ENCODE measurements at places on chromosomes 6 and 20.

GRCh38 chr6:26196846-26197635 is 109.8 kb downstream of the HFE start:
- peak; percentile 75 for DNase-seq

- DNase-seq = no peak
These were observed 125.3 kb upstream of the SPACA1 start for GRCh38 chr6:87922196-87922946.

DNA sequence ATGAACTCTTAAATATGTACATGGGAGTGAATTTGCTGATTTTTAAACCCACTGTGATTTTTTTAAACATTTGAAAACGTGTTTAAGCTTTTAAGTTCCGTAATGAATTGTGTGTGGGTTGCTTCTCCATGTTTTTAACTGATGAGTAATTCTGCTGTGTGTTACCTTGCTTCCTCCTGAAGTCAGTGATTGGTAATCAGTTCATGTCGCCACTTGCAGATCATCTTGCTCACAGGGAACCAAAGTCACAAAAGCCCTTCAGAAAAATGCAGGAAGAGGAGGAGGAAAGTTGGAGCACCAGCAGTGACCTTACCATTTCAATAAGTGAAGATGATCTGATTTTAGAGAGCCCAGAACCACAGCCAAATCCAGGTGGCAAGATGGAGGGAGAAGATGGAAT is 36.7 kb downstream of the KIZ start:
- DNase-seq = no peak

GRCh38 chr6:54718541-54719023 is 128.0 kb upstream of the FAM83B start:
- DNase-seq = no peak

DNA sequence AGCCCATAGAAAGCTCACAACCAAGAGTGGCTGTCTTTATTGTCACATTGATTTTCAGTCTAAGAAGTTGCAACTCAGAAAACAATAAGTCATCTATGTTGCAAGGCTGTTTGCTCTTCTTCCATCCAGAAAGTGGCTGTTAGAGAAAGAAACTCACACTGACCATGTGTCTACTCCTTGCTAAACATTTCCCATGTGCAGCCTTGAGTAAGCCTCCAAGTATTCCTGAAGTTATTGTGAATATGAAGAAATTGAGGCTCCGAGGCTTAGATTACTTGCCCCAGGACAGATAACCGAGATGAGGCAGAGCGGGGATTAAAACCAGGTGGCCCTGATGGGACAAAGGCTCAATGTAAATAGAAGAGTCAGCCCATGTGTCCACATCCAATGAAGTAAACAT is 105.0 kb downstream of the SPTLC3 start:
- DNase-seq = no peak

DNA sequence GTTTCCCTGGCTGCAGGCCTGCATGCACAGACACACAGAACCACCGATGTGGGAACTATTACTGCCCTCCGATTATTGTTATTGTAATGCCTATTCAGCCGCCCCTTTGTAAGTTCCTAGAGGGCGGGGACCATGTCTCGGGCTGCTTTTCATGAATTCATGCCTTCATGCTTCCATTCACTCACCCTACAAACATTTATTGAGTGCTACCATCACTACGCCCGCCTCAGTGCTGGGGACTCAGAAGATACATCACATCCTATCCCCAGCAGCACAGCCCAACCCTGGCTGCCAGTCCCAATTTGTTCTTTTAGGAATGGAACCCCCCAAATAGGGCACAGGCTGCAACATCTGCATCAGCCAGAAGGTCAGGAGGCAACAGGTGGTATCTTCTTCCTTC is 75.9 kb downstream of the FOXA2 start:
- DNase-seq = no peak

GRCh38 chr6:10963113-10963512 is 76.3 kb downstream of the SYCP2L start:
- no peak for DNase-seq

- DNase-seq = no peak
These were observed 64.8 kb downstream of the GRIK2 start for GRCh38 chr6:101458336-101458735.

- DNase-seq = peak; percentile 74
These were observed 16.1 kb downstream of the GHRH start for GRCh38 chr20:37245216-37246150.

GRCh38 chr6:118768904-118769325 is 117.5 kb upstream of the CEP85L start:
- no peak for DNase-seq

DNA sequence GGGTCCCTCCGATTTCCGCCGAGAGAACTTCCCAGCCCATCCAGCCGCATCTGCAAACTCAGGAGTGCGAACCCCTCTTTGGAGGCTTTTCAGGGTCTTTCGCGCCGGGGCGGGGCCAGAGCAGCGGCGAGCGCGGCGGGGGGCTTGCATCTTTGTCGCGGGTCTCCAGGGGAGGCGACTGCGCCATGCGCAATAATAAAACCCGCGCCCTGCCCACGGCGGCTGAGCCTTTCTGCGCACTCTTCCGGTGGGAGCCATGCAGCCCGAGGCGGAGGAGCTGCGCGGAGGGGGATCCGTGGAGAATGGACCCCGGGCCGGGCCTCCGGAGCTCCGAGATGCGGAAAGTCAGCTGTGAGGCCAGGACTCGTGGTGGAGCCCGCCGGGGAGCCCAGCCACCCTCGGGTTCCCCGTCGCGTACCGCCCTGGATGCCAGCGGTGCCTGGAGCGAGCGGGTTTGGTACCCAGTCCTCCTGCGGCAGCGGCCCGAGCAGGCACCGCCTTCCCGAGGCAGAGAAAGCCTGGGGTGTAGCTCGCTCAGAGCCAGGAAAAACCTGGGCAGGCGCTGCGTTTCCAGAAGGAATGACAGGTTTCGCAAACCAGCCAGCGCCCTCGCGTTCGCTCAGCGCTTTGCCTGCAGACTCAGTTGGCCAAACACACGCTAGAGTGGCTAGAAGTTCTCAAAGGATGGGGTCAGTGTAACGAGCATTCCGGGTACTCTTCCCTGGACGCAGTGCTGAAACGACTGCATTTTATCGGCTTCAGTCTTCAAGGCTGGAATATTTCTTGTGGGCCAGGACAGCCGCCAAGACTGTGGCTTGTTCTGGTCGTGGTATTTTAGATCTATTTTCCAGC is 1.2 kb downstream of the AKAP12 start:
- peak; percentile 24 for DNase-seq

DNA sequence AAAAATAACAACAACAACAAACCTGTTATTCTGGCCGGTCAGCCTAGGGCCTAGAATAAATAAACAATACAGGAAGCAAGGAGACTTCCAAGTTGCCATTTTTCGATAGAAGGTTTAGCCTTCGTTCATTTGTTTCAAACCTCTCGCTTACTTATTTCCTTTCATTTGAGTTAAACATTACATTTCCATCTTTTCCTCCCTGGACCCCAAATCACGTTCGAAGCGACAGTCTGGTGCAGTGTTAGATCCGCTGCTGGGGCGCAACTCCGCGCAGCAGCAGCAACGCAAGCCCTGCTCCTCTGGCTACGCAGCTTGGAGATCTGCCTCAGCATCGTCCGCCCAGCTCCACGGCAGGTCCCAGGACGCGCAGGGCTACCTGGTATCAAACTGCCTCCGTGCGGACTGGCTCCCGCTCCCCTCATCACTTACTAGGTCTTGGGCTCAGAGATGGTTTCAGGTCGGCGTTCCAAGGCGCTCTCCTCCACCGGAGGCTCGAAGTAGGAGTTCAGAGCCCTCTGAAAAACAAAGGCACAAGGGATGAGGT is 530 bp downstream of the TDP2 start:
- no peak for DNase-seq

- no peak for DNase-seq
These were observed 28.8 kb upstream of the TSHZ2 start for GRCh38 chr20:52943185-52943841.

- no peak for DNase-seq
These were observed 18.0 kb downstream of the POLH start for GRCh38 chr6:43593938-43594337.
